ENCODE measurements at places on chromosomes 6 and 20. TPM values are rescaled to one million over a fixed set of nuclear protein-coding genes. Genes with fewer than 3 reads are reported as not detected.

The RALY gene
- 207 TPM for total RNA-seq

The PI3 gene
- not detected for total RNA-seq

The ADGRB3 gene
- 0.22 TPM for total RNA-seq

The MEP1A gene
- total RNA-seq: not detected

GRCh38 chr6:15892369-15892768, 229.5 kb upstream of the DTNBP1 start:
- 0 out of 2 replicates have a peak, but pooled peaks cover 1% of the 10 kb centered on the region for H3K36me3 ChIP-seq
- H3K4me1 ChIP-seq: peaks cover 7% of the 10 kb centered on the region
- H3K27me3 ChIP-seq: no peaks in the 10 kb centered on the region
- H3K4me3 ChIP-seq: no peak overlapping the region

- no peak for DNase-seq
- H3K4me1 ChIP-seq: no peaks in the 10 kb centered on the region
- no peak overlapping the region for H3K4me3 ChIP-seq
- no peaks in the 10 kb centered on the region for H3K27me3 ChIP-seq
Measured at GRCh38 chr20:58268421-58268821, 40.0 kb upstream of the ANKRD60 start.

- H3K4me3 ChIP-seq: peak overlapping the region; percentile 95
- DNase-seq: no peak
- peaks cover 2% of the 10 kb centered on the region for H3K27me3 ChIP-seq
- H3K4me1 ChIP-seq: peaks cover 13% of the 10 kb centered on the region
- no peak overlapping the region for H3K27ac ChIP-seq
- peaks cover 37% of the 10 kb centered on the region for H3K36me3 ChIP-seq
Measured at GRCh38 chr20:49983848-49984408, 1.1 kb downstream of the SNAI1 start.

DNA sequence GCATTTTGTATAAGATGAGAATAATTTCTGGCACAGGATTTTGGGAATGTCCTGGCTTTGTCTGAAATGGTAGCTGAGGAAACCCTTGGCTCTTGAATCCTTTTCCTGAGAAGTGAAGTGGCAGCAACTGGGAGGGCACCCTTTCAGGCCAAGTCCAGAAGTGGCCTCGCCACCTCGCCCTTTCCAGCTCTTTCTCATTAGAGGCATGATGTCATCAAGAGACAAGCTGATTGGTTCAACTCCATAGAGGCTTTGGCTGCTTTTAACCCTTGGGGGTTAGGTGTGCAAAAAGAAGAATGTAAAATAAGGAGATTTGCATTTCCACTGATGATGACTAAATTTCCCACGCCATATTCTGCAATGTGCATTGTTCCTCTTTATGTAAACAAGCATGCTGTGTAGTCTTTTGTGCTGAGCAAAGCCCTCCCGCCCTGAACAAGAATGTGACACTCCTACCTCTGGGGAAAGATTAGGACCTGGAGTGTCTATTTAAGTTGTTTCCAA, 116.5 kb downstream of the TCP11 start:
- H3K27ac ChIP-seq: no peak overlapping the region
- no peak for DNase-seq

GRCh38 chr6:154179434-154179833, 140.4 kb downstream of the OPRM1 start:
- no peaks in the 10 kb centered on the region for H3K27me3 ChIP-seq
- DNase-seq: no peak
- H3K27ac ChIP-seq: no peak overlapping the region

GRCh38 chr6:119347466-119348095, 2.0 kb downstream of the MAN1A1 start:
- H3K36me3 ChIP-seq: no peaks in the 10 kb centered on the region
- no peak overlapping the region for H3K27ac ChIP-seq
- H3K27me3 ChIP-seq: peaks cover 4% of the 10 kb centered on the region
- DNase-seq: no peak
- peak overlapping the region; percentile 80 for H3K4me3 ChIP-seq
- peaks cover 4% of the 10 kb centered on the region for H3K4me1 ChIP-seq
